ENCODE measurements at places on chromosomes 2 and 18.
A peak's percentile ranks its signal among the peaks of the same experiment; 100 is the strongest.

GRCh38 chr18:62663731-62664336 is 51.5 kb upstream of the PHLPP1 start:
- DNase-seq = no peak

GRCh38 chr18:42514512-42514911 is 559.5 kb downstream of the PIK3C3 start:
- peak; percentile 3 for DNase-seq

DNA sequence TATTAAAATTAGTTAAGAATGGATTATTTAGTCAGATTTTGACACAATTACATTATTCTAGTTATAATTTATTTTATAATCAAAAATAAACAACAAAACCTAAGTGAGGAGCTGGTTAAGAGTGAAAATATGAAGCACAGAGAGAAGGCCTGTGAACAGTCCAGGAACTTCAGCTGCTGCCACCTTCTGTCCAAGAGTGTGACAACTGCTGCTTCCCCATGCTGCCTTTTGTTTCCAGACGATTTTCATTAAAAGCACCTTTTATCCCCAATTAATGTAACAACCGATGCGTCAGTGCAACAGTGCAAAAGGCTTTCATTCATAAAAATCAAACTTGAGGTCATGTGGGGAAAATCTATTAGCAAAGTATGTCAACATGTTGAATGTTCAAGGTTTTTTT is 363.6 kb downstream of the CTNNA2 start:
- DNase-seq = peak; percentile 49

GRCh38 chr2:8447610-8448221 is 234.1 kb upstream of the ID2 start:
- peak; percentile 55 for DNase-seq

GRCh38 chr2:134244086-134244485 is 9.8 kb upstream of the MGAT5 start:
- DNase-seq = no peak

- no peak for DNase-seq
Measured at GRCh38 chr2:9327873-9328352, 95.4 kb downstream of the ITGB1BP1 start.

DNA sequence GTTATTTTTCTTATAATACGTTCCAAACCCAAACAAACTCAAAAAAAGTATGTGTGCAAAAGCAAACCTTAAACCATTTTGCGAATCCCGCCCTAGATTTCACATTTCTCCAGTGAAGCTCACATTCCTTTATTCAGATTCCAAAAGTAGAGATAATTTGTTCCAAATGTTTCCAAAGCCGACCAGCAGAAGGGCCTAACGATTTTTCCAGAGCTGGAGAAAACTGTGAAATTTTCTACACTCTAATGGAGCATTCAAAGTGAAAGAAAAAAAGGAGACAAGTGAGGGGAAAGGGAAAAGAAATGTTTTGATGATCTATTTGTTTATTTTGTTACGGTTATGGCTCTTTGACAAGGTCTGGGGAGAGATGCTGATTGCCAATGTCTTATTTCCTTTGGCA is 286.5 kb upstream of the SLC14A2 start:
- no peak for DNase-seq

DNA sequence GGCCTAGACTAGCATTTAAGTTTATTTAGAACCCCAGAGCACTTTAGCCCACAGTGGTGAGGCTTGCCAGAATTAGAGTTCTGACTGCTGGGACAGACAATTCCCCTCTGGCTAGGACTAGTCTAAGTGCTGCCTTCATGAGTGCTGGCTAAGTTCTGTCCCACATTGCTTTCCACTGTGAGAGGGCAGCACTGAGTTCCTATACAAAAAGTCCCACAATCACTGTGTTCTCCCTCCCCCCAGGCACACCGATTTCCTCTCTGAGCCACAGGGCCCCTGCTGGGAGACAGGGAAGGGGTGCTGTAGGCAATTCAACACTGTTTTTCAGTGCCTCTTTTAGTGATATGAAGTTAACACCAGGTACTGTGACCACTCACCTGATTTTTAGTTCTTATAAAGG is 310.9 kb downstream of the DLGAP1 start:
- no peak for DNase-seq

DNA sequence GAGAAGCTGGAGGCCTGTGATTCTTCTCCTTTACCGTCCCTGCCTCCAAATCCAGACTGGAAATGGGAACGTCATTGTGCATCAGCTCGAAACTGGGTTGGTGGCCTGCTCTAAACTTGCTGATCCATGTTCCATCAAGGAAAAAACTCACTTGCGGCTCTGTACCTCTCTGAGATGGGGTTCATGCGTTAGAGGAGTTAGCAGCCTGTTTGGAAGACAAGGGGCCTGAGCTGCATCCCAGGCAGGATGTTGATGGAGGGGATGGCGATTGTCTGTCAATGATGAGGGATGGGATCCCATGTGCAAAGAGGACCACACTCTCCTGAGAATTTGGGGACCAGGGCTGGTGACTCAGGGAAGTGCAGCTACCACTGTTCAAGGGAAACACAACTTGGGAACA is 26.0 kb downstream of the TWIST2 start:
- no peak for DNase-seq

DNA sequence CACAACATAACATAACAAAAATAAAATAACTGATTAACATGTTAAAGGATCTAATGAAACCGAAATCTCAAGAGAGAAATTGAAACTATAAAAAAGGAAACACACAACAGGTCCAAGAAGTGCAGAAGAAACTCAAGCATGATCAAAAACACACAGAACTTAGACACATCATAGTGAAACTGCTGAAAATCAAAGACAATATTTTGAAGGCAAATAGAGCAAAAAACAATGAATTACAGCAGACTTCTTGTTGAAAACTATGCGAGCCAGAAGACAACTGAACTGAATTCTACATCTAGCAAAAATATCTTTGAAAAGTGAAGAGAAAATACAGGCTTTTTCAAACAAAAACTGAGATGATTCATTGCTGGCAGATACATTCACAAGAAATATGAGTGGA is 61.3 kb downstream of the UGP2 start:
- no peak for DNase-seq
